ENCODE measurements at places on chromosomes 2 and 18.

DNA sequence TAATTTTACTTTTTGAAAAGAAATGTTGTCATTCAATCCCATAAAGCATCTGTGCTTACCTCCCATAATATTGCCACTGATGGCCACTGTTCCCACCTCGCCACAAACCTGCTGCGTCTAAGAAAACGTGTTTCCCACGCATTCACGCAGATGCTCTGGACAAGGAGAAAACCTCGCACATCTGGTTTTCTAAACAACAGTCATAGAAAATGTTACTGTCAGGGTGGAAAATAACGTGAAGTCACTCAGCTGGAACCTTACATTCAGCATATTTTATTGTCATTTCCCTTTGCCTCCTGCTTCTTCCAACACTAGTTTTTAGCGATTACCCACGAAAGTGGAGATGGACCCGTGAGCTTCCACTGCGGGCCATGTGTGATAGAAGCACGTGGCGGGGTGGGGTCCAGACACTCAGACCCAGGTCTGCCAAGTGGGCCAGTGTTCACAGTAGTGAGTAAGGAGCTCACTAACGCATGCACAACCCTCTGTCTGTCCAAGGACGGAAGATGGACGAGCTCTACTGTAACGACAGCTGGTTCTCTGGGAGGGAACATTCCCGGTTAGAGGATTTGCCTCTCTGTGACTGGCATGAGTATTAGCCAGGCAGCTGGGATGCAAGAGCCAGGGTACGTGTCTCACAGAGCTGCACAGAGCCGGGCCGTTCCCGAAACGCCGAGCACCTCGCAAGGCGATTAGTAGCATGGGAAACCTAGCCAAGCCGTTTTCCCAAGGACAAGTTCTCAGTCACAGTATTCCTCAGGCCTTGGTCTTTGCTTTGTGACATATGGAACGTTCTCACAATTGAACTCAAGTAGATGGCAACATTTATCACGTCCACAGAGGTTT lies 94.5 kb downstream of the MTCL1 start:
- no peak for DNase-seq

- no peak for DNase-seq
Observed at GRCh38 chr18:27017901-27018500, 152.5 kb upstream of the AQP4 start.

DNA sequence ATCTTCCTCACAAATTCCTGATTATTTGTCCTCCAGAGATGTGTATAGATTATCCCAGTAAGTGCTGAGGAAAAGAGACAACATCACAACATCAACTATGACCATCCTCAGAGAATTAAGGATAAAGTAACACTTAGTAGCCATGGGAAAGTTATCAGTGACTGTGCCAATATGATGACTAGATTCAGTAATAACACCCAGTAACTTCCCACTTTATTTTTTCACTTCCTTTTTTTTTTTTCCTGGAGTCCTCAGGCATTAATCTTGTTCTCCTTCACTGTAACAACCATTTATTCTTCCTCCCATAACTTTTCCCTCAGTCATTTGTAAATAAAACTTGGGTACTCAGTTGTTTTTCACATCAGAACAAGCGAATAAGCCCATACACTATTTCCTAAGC lies 16.7 kb upstream of the PID1 start:
- no peak for DNase-seq

- DNase-seq: no peak
Observed at GRCh38 chr18:42644729-42645131, 470.8 kb downstream of the RIT2 start.

DNA sequence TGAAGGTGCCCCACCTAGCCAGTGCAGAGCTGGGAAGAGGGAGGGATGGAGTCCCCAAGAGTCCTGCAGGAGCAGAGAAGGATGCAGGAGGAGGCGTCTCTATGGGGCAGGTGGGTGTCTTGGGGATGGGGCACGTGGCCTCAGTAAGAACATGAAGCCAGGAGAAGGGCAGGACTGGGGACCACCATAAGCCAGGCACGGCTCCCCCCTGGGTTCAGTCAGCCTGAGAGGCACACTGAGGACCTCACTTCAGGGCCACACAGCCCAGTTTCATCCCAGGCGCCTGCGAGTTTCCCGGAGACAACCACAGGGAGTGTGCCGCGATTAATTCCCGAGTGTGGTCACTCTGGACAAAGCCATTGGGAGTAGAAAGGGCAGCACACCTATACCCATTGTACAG lies 120.3 kb downstream of the GYPC start:
- DNase-seq: no peak

DNA sequence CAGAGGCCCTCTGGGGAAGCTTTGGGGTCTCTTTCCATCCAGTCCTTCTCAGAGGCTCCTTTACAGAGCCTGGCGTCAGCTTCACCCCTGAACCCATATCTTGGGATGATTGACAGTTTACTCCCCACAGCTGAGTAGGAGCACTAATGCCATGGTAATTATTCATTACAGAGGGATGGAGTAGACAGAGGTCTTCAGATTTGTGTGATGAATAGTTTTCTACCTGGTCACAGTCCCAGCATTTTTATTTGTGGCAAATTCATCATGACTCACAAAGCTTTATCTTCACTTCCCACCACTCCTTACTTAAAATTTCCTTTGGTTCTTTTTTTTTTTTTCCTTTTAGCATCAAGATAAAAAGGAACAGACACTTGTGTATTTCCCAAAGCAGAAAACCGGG lies 104.2 kb downstream of the CCDC85A start:
- no peak for DNase-seq

DNA sequence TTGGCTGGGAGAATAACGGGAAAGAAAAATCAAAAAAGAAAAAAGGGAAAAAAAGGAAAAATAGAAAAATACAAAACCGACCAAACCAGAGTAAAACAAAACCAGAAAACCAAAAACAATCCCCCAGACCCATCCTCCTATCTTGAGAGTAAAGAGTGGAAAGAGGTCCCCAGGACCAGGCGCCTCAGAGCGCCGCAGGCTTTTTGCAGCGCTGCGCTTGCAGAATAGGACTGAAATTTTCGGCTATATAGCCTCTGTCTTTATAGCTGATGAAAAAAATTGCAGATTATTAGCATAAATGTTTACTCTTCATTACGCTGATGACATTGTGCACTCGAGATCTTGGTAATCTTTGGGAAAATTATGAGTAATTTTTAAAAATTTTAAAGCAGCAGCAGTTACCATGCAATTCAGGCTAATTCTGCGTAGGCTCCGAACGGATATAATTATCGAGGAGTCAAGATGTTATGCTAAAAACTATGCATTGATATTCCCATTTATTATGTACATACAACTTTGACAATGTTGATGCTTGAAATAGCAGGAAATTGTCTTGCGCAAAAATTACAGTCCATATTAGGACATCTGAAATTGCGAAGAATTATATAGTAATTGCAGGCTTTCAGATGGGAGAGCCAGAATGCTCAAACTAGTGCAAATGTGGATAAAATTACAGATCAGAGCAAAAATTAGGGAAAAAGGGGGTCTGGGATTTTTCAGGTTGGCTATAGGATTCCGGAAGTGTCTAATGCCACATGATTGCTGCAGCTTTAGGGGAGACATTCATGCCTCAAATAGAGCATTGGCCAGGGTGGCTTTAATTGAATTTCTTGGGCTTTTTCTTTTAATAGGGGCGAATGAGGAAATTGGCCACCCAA lies 8.3 kb downstream of the DLX1 start:
- DNase-seq: no peak

- no peak for DNase-seq
Observed at GRCh38 chr2:198219292-198219691, 414.9 kb downstream of the PLCL1 start.

DNA sequence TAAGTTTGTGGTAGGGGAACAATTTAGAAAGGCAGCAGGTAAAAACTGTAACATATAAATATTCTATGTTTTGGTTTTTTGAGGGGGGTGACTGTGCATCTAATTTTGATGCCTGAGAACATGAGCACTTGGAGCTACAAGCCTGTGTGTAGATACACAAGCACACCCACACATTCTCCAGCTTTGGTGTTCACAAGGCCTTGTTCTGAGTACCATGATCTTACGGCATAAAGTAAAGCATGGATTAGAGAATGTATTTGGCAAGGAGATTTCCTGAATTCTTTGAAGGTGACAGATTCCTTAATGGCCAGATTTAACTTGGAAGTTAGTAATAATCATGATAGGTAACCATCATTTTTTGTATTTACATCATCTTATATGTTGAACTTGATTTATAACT lies 42.7 kb downstream of the MAP3K20 start:
- DNase-seq: no peak

- no peak for DNase-seq
Observed at GRCh38 chr2:223467196-223467595, 135.0 kb downstream of the SCG2 start.

DNA sequence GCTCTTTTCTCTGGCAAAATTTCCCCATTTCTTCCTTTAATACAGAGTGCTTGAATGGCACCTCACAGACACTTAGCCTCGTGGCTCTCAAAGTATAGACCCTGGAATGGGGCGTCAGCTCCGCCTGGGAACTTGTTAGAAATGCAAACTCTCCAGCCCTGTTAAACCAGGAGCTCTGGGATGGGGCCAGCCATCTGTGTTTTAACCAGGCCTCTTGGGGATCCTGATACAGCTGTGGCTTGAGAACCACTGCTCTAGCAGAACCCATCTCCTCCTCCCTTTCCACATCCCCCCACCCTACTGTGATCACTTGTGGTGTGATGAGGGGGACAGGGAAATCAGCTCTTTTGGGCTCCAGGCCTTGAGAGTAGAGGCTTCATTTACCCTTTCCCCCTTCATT lies 15.9 kb downstream of the LTBP1 start:
- DNase-seq: no peak

- DNase-seq: no peak
Observed at GRCh38 chr2:98839292-98839691, 96.7 kb downstream of the CRACDL start.

- DNase-seq: no peak
Observed at GRCh38 chr2:51782921-51783765, 751.2 kb upstream of the NRXN1 start.

DNA sequence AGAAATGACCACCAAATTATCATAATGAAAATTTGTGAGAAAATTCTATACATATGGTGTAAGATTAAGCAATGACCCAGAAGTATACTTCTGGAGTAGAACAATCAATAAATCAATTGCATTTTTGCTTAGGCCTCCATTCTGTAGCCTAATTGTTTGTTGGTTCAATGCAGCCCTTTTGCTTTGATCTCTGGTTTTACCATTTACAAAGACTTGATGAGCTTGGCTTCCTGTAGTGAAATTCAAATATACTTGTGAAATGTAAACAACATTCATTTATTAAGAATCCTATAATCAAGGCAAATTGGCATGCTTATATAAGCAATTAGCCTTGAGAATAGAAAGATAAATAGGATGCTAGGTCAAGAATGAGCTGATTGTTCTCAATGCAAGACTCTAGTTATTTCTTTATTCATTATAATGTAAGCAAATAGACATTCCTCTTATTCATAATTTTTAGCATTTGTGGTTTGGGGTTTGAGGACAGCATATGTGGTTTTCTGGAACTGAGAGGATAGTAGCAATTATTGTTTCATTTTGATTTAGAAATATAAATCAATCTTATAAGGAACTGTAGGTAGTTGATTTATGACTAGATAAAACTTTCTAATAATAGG lies 9.7 kb downstream of the FMNL2 start:
- DNase-seq: no peak

DNA sequence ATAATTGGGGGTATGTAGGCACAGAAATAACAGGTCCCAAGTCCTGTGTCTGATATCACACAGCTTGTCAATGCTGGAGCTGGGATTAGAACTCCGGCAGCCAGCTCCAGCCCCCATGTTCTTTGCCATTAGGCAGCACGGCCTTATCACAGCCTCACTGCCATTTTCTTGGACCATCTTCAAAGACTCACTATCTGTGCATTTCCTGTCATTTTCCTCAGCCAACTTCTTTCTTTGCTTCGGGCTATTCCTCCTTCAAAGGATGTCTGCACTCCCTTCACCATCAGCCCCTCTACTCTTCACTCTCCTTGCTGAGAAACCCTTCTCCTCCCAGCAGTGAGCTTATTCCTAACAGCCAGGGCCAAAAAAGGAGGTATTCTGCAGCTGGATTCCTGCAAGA lies 139.6 kb downstream of the GALNT14 start:
- DNase-seq: no peak

DNA sequence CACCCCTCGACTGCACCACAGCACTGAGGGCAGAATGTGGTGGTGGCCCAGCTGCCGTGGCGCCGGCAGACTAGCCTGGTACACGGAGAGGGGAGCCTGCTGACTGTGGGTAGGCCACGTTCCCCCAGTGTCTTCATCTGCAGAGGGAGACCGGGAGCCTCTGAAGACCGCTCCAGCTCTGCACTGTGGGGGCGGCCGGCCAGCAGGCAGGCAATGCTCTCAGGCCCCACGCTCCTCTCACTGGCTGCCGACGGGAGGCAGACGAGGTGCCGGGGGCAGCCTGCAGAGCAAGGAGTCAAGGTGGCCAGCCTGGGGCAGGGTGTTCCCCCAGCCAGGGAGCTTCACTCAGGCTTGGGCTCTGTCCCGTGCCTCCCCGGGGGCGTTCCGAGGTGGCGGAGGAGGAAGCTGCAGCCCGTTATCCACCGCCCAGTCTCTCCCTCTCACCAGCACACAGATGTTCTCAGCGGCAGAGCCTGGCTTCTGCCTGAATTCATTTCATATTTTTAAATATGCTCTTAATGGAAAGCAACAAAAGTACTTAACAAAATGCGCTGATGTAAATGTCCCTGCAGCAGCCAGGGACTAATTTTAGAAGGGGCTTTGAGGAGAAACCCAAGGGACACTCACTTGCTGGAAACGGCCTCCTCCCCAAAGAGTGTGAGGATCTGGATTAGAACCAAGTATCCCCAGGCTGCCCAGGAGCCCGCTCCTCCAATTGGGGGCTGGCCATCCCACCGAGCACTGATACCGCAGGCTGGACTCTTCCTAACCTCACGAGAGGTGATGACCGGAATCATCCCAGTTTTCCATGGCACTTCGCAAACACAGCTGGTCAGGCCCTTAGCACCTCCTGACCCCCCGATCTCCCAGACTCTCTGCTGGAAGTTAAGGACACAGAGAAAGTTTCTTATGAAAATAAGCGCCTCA lies 87.8 kb downstream of the HDAC4 start:
- DNase-seq: no peak

DNA sequence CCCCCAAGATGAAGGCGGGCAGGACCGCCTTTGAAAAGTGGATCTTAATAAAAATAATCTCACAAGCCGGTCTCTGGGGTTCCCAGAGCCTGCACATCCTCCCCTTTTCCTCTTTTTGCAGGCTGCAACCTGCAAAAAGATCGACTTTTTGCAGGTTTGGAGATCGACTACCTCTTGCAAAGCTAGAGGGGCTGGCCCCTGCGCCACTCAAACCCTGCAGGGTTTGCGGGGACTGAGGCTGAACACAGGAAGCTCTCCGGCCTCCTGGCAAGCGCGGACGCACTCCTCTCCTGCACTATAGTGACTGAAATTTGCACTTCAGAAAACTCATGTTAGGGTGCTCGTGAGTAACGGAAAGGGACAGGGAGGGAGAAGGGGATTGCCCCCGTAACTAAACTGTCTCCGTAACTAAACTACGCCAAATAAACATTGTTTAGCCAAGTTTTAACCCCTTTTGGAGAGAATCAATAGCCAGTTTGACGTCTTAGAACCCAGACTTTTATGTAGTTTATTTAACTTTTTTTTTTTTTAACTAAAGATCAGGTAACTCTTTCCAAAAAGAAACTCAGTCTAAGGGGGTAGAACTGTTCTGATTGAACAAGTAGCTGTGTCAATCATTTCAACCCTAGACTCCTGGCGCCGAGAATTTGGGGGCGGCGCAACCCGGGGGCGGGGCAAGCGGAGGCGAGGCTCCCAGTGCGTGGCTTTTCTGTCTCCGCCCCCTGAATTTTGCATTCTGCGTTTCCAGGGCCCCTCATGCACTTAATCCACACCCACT lies 2.5 kb downstream of the IGFBP5 start:
- DNase-seq: peak; percentile 7

- DNase-seq: no peak
Observed at GRCh38 chr18:67222887-67223286, 293.6 kb downstream of the DSEL start.
